Caco-2 (cell line): ENCODE measurements at places on chromosomes 6 and 20. TPM values are rescaled to one million over a fixed set of nuclear protein-coding genes. Genes with fewer than 3 reads are reported as not detected.

Gene BTBD3
- total RNA-seq = 39.0 and 44.1 TPM in 2 replicates

Gene COL12A1
- total RNA-seq = 61.8 and 68.0 TPM in 2 replicates

Gene COL11A2
- 1.3 and 1.5 TPM in 2 replicates for total RNA-seq

Gene SNAP25
- total RNA-seq = not detected in 2 replicates

Gene PRDM13
- 0.41 and 0.44 TPM in 2 replicates for total RNA-seq

Gene BANF2
- total RNA-seq = 2.1 and 3.0 TPM in 2 replicates

GRCh38 chr6:141946502-141946901, 186.2 kb upstream of the GJE1 start:
- DNase-seq = no peak

DNA sequence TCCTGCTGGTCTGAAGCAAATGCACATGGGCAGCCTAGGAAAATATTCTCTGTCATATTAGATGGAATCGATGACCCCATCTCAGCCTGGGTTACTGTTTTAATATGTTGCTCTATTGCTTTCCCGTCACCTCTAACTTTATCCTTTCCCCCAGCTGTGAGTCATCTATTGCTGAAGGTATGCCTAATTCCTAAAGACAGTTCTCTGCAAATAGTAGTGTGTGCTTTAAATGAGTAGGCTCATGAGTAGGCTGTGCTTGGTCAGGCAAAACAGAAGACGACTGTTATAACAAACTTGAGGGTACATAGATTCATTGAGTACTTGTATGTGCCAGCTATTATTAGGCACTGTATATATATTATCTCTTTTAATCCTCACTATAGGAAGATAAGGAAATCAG, 47.2 kb downstream of the CTNNBL1 start:
- no peak for DNase-seq

GRCh38 chr6:112202639-112203341, 51.6 kb downstream of the LAMA4 start:
- DNase-seq = no peak

DNA sequence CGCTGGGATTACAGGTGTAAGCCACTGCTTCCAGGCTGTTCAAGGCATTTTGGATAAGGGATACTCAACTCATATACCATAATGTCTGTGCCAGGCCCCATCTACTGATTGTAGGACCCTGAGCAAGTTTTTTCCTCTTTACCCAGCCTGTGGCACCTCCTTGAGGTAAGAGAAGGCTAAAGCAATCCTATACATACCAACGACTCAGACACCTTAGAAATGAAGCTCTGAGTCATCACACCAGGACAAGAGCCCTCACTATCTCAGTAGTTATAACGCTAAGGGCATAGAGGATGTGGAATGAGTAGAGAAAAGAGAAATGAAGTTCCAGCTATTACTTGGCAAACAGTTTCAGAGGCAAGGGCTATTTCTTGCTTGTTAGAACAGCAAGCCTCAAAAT, 16.9 kb downstream of the NDRG3 start:
- DNase-seq = peak; percentile 42

- no peak for DNase-seq
Observed at GRCh38 chr6:67201563-67201962, 1433.5 kb upstream of the ADGRB3 start.

- no peak for DNase-seq
Observed at GRCh38 chr6:21907291-21907690, 313.7 kb downstream of the SOX4 start.
